ENCODE measurements at places on chromosomes 2 and 18.
A peak's percentile ranks its signal among the peaks of the same experiment; 100 is the strongest.

GRCh38 chr2:113965644-113966043 is 75.8 kb downstream of the ACTR3 start:
- DNase-seq: no peak

GRCh38 chr18:7459851-7460770 is 107.0 kb upstream of the PTPRM start:
- no peak for DNase-seq

- DNase-seq: no peak
Observed at GRCh38 chr2:202099515-202099914, 26.5 kb downstream of the KIAA2012 start.

DNA sequence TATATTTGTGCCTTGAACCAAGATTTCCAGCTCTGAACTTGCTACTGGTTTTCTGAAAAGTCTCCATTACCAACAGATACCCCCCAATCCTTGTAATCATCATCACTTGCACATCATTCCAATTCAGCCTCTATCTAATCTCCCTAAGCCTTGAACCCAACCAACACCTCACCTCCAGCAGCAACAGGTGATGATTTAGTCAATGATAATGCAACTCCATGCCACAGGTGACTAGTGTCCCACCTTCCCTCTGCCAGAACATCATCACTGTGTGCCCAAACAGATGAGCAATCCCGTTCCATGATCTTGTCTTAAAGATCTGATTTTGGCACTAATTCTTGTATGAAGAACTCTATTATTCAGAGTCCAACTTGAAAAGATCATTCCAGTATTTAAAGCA is 67.5 kb downstream of the TIMM21 start:
- DNase-seq: no peak

- no peak for DNase-seq
Observed at GRCh38 chr18:12886498-12887126, 2.6 kb upstream of the PTPN2 start.

GRCh38 chr18:10015288-10015701 is 101.5 kb downstream of the VAPA start:
- no peak for DNase-seq

DNA sequence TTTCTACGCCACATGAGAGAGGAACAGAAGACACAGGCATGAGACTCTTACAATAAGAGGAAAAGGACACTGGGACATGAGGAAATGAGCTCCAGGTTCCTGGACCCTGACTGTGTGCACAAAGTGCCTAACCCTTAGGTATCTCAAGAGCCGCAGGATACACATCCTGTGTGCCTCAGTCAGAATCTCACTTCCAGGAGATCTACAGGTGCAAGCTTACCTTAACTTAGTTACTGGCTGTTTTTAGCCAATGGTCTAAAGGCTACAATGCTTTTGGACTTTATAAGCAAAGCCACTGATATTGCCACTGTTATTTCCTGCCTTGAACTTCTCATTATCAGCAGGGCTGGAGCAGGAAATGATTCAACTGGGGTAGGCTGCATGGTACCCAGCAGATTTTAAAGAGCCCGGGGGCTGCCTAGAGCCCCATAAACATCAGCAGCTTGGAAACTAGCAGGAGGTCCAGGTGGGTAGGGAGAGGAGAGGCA is 254.4 kb downstream of the ZNF521 start:
- DNase-seq: no peak

GRCh38 chr18:23982155-23983079 is 32.1 kb upstream of the TTC39C start:
- no peak for DNase-seq

- no peak for DNase-seq
Observed at GRCh38 chr2:62465741-62466502, 40.1 kb downstream of the TMEM17 start.

GRCh38 chr2:51208521-51208920 is 176.6 kb upstream of the NRXN1 start:
- DNase-seq: no peak

DNA sequence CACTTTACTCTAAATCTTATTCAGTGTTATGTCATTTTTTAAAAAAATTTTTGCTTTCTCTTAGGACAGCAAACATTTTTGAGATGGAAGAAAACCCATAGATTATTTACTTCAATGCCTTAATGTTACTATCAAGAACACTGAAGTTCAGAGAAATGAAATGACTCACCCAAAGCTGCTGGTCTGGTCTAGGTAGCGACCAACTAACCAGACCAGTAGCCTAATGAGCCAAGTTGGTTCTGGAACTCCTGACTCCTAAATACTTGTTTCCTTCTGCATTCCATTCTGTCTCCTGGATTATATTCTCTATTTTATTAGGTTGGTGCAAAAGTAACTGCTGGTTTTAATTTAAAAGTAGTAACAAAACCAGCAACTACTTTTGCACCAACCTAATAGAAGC is 35.4 kb downstream of the SLC8A1 start:
- no peak for DNase-seq

DNA sequence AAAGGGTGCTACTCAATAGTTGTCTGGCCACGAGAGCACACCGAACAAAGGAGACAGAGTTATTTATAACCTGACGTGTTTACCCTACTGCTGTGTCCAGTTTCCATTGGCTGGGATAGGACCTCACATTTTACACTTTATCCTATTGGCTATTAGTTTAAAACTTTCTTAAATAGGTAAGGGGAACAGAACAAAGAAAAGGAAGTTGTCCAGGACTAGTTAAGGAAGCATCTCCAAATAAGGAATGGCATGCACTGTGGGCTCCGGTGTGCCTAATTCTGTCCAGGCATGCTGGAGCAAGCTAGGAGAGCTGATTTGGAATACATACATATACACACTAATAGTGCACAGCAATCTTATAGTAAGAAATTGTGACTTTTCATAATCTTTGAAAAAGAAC is 72.2 kb downstream of the CAB39 start:
- no peak for DNase-seq

- DNase-seq: no peak
Observed at GRCh38 chr2:98772536-98772935, 41.6 kb upstream of the MGAT4A start.

- no peak for DNase-seq
Observed at GRCh38 chr2:108605947-108606346, 71.7 kb downstream of the LIMS1 start.

- DNase-seq: peak; percentile 77
Observed at GRCh38 chr2:241965931-241966412, 96.4 kb downstream of the RTP5 start.

GRCh38 chr2:19600982-19601381 is 242.6 kb upstream of the OSR1 start:
- DNase-seq: no peak

GRCh38 chr2:170585067-170585466 is 130.1 kb upstream of the SP5 start:
- no peak for DNase-seq

- no peak for DNase-seq
Observed at GRCh38 chr2:102601730-102602129, 17.6 kb upstream of the SLC9A2 start.

DNA sequence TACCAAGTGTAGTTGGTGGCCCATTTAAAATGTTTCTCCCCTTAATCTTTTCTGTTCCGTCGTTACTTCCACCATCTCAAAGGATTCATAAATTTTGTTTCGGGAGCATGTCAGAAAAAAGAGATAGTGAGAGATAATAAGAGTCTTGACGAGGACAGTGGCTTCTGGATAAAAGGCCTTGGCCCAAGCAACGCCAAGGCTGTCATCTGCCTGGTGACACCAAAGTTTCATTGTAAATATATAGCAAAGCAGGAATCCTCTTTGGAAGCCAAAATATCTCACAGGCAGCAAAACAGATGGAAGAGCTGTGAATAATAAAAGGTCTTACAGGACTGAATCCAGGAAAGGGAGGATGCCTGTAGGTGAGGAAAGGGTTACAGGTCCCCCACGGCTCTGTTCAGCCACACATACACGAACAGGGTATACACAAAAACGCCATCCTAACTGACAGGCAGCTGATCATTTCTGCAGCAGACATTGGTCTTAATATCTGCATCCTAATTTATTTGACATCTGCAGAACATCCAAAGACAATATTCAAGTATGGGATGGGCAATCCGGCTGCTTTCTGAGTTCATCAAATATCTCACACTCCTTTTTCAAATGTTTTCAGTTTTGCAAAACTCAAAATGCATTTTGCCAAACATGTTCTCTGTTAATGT is 382.8 kb downstream of the OSR1 start:
- no peak for DNase-seq

GRCh38 chr2:189128970-189129369 is 50.6 kb downstream of the COL5A2 start:
- DNase-seq: no peak

GRCh38 chr18:25349131-25349925 is 2.6 kb downstream of the ZNF521 start:
- no peak for DNase-seq

GRCh38 chr18:12401881-12402280 is 5.8 kb upstream of the PRELID3A start:
- no peak for DNase-seq

- no peak for DNase-seq
Observed at GRCh38 chr2:240179941-240180666, 39.6 kb upstream of the OTOS start.

- DNase-seq: no peak
Observed at GRCh38 chr2:55400332-55400731, 19.3 kb downstream of the CCDC88A start.

DNA sequence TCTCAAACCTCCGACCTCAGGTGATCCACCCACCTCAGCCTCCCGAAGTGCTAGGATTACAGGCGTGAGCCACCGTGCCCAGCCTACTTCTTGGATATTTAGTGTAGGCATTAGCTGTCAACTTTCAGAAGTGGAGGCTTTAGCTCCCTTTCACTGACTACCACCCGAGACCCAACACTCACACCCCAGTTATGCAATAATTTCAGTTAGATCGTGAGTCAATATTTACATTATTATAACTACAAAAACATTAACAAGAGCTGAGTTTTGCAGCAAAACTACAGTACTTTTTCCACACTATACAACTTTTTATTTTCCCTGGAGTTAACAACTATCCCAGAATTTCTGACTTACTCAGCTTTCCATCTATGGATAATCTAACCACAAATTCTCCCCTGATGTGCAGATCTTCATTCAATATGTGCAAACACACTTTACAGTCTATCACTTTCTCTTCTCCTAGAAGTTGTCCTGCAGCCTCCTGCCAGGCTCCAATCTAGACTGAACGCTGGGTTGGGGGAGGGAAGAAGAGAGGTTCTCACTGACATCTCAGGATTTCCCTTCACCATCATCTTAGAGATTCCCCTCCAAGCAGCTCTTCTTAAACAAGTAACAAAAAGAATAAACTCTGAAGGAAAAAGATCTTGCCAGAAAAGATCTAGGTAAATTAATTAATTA is 10.1 kb downstream of the TBC1D8 start:
- no peak for DNase-seq

- DNase-seq: no peak
Observed at GRCh38 chr2:65278531-65278981, 50.9 kb downstream of the ACTR2 start.

GRCh38 chr2:34949316-34949715 is 1350.2 kb upstream of the FAM98A start:
- DNase-seq: no peak

- no peak for DNase-seq
Observed at GRCh38 chr18:26464128-26465011, 84.0 kb downstream of the KCTD1 start.

DNA sequence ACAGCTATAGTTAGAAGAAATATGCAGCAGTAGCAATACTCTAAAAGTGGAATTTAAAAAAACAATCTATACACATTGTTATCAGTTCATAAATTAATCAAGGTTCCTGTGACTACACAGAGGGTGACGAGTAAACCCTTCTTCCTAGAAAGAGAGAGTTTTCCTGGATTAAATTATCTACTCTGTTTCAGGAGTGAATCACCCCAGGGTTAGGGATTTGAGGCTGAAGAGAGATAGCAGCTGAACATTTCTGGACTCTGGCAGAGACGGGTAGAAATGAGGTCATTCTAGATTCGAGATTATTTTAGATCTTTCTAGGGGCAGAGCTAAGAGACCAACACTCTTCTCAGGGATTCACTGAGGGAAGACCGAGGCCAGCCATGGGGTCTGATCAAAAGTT is 38.8 kb upstream of the PMAIP1 start:
- DNase-seq: no peak

DNA sequence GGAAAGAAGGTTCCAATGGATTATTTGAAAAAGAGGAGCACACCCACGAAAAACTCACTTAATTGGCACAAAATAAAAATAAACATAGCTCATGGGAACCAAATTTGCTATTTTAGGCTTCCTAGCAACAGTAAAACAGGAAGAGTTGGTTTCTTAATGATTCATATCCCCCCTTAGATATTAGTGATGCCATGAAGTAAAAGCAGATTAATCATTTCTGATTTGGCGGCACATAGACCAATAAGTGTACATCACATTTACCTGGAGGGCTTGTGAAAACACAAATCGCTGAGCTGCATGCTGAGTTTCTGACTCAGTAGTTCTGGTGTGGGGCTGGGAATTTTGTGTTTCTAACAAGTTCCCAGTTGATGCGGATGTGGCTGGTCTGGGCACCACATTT is 260.4 kb downstream of the SLC4A3 start:
- DNase-seq: no peak

Measured in activated T-cell treated with anti-CD3 and anti-CD28 coated beads, Interleukin-2, amount 50 U/mL, for 48 hours (primary cell).